Activated T-helper 1 cell treated with Interleukin-2 at 50 U/mL for 16 hours (primary cell): ENCODE measurements at places on chromosomes 6 and 20.

- no peak for DNase-seq
Measured at GRCh38 chr6:40755046-40755681, 168.0 kb upstream of the LRFN2 start.

DNA sequence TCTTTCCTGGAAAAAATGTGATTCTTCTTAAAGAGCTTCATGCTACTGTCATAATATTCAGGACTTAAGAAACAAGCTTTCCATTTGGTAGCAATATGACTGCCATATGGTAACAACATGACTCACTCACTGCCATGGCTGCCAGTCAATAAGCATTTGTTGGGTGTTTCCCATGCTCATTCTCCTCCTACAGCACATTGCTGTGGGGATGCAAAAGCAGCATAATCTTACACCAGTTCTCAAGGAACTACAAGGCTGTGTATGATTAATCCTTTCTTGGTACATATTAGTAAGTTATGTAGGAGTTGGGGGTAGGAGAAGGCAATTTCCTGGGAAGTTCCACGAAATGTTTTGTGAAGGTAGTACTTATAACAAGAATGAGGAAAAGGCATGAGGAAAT, 76.7 kb downstream of the CEP162 start:
- no peak for DNase-seq

- no peak for DNase-seq
Measured at GRCh38 chr20:50294164-50295088, 103.8 kb downstream of the CEBPB start.

DNA sequence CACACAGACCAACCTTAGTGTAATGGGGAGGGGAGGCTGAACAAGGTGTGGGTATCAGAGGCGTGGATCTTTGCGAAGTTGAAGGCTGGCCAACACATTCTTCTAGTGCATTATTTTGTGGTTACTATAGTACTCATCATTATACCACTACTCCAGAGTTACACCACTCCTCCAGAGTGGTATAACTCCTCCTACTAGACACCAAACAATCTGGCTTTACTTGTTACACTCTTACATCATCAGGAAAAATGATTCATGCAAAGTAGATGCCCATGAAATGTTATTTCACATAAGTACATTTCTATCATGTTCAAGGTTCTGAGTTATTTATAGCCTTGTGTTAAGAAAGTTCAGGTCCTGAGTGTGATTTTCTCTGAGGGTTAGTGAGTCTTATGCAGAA, 443.1 kb upstream of the OPRM1 start:
- DNase-seq, result no peak

GRCh38 chr6:157967486-157967885, 14.2 kb upstream of the SYNJ2 start:
- no peak for DNase-seq

GRCh38 chr6:124881898-124882578, 80.2 kb upstream of the RNF217 start:
- DNase-seq, result no peak

DNA sequence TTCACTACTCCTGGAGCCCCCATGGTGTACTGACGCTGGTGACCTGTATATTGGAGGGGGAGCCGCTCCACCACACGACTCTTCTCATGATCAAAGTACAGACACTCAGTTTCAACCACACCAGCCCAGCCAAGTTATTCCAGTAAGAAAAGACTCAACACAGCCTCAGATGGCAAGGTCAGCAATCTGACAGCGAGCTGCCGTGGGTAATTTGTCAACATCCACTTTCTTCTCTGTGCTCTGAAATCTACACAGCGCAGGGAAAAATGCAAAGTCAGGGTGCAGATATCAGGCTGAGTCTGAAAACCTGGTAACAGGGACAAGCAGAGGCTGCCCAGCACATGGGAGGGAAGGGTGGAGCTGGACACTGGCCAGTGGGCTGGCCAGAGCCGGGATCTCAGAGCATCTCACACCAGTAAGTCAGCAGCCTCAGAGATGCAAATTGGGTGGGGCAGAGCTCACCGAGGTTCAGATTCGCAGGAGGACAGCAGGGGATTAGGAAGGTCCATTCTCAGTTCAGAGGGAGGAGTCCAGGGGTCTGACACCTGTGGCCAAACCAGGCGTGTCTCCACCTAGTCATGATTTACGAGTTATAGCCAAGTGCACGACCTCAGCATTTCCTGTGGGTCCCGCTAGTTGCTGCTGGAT, 44.5 kb upstream of the RPS6KA2 start:
- DNase-seq, result no peak

DNA sequence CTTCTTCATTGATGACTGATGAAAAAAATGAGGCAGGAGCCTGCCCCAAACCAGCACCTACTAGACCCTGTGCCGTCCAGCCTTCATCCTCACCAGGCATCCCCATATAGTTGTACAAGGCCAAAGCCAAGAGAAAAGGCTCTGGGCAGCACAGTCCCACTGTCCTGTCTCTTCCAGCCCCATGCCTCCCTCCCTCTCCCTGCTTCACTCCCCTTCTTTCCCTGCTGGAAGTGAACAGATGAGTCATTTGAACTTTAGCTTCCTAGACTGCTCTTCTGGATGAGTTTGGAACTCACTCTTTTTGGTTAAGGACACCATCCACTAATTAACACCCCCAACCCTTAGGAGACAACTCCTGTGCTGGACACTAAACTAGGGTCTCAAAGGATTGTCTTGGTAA, 235.2 kb downstream of the LRFN2 start:
- DNase-seq, result no peak

DNA sequence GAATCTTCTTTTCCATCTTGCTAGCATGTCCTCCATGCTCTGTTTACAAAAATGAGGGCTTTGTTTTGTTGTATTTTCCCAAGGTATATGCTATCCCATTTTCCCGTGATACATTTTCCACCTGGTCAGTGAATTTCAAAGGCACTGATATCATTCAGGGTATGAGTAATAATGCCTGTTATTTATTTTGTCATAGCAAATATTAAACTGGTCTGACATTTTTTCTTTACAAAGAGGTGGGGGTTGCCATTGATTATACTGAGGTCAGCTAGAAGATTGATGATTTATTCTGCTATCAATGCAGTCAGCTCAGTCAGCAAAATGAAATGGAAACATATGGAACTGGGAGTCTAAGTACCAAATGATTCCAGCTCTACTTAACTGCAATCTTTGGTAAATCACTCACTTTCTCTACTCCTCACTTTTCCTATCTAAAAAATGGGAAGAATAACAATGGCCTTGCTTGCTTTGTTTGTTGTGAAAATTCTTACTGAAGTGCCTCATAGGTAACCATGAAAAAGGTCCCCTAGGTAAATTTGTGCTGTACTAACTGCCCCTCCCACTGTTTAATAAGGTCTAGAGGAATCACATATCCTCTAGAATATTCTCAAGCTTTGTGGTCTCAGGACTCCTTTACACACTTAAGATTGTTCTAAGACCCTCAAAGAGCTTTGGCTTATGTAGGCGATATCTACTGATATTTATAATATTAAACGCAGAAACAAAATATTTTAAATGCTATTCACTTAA, 64.0 kb downstream of the ARHGAP18 start:
- no peak for DNase-seq

DNA sequence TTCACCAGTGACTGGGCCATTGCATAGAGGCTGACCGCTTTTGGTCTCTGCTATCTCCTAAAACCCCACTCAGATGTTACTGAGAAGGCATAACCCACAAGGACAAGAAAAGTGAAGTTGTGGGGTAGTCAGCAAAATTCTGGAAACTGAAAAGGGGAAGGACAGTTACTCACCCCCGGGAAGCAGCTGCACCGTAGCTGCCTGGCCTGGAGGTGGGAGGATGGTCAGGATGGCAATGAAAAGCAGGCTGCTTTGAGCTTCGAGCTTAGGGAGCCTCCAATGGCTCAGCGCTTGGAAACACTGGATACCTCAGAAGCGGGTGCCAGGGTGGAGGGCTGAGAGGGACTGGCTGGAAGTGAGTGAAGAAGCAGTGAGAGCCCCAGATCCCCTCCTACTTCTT, 56.0 kb downstream of the KCNK5 start:
- no peak for DNase-seq

DNA sequence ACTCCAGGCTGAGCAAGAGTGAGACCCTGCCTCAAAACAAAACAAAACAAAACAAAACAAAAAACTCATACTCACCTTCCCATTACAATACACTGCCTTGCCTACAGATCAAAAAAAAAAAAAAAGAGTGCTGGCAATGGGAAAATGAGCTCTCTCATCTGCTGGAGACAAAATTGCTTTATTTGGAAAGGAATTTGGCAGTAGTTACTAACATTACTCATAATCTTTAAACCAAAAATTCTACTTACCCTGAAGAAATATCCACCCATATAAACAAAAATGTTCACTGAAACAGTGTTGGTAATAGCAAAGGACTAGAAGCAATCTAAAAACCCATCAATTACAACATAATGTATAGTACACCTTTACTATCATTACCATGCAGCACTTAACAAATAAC, 120.4 kb downstream of the RNGTT start:
- DNase-seq, result no peak

DNA sequence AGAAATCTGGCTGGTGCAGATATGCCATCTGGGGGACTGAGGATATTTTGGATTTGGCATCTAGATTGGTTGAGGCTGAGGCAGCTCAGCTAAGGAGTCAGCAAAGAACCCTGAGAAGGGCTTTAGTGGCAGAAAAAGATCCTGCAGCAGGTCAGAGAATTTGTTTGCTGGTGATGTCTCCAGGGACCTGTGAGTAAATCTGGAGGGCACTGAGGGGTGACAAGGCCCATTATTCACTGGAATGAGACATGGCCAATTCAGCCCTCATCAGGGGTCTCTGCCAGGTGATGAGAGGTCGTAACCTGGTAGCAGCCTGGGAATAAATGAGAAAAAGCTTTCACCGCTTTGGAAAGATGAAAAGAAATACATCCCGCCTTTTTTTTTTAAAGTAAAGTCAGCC, 118.3 kb upstream of the FBXL4 start:
- DNase-seq, result no peak

DNA sequence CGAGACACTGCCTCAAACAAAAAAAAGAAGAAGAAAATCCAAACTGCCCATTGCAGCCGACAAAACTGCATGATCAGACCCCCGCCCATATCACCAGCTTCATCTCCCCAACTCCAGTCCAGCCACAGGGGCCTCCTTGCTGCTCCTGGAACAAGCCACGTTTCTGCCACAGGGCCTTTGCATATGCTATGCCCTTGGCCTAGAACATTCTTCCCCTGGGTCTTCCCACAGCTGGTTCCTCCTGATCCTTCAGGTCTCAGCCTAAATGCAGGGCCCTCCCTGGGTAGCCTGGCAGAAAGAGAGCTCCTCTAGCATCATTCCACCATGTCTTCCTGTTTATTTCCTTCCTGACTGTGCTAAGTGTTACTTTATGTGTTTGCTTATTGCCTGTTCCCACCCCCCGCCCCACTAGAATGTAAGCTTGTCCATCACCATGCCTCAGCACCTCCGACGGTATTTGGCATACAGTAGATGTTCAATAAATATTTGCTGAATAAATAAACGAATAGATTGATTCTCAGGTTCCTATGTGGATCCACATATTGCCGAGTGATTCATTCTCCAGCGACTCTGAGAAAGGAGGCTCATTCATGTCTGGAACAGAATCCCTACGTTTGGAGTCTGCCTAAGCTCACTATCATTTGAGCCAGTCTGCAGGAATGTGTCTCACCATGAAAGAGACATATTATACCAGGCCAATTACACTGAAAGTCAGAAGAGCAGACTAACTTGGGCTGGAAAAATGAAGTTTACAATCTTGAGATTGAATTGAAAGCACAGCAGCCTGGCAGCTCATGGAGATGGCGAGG, 56.1 kb downstream of the NFATC2 start:
- DNase-seq, result no peak

GRCh38 chr6:25192590-25193459, 86.3 kb upstream of the CARMIL1 start:
- no peak for DNase-seq

DNA sequence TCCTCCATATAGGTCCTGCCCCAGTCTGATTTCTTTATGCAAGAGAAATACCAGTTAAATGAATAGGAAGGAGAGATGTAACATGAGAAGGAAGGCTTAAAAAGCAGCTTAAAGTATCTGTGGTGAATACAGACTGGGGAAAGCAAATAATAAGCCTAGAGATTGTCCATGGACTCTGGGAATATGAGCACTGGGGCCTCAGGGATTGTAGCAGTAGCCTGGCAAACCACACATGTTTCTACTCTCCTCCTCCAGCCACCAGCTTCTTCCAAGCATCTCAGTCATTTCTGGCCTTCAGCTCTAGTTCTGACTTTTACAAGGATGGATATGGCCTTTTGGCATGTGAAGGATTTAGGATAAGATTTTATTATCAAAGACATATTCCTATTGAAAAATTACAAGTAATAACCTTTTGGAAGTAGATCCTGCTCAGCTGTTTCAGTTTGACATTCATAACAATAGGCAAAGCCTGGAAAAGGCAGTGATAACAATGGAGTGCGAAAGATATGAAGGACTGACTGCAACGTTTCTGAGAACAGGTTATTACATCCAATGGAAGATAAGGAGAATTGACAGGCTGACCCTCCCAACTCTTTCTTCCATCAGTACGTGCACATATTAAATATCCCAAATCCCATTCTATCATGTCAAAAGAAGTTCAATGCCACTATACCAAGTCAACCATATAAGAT, 41.6 kb downstream of the CYP39A1 start:
- no peak for DNase-seq

DNA sequence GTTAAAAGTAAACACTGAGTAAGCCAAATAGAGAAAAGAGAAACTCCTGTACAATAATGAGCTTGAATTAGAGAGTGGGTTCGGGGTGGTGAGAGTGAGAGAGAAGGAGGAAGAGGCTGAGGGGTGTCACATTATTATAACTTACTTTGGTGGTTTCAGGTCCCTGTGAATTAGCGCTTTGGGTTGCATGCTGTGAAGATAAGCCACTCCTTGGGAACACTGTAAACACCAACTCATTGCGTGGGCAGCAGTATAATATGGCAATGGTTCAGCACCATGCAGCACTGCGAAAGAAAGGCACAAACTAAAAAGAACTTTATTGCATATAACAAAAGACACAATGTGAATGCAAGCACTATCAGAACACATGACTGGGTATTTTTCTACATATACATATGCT, 26.9 kb downstream of the MAP3K7 start:
- DNase-seq, result no peak

- no peak for DNase-seq
Measured at GRCh38 chr6:81772741-81773140, 20.3 kb upstream of the TENT5A start.

DNA sequence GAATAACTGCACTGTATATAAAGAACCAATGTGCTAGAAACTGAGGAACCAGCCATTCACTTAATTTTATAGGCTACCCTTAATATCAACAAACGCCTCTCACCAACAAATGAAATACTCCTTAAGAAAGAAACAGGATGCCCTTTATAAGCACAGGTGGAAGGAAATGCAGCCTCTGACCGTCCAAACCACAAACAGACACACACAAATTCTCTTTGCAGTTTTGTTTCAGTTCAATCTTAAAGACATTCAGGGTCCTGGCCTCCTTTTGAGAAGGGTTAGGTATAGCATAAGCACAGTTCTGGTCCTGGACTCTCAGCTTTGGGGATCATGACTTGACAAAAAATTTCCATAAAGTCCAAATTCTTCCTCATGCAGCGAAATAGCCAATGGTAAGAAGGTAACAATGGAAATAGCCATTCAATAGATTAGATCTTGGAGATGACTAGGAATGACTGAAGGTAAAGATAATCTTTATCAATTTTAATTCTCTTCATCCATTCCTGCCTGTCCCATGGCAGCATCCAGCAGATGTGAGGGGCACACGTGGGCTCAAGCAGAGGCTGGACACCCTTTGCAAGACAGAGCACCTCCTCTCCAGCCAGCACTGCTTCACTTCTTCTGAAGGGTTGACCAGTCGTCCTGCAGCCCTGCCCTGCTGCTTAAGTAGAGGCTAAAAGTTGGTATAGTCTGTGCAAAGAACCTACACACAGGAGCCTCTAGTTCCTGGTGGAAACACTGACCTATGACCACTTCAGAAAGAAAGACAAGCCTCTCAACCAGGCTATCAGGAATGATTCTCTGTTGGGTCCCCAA, 123.9 kb downstream of the CD83 start:
- DNase-seq, result no peak
